T-cell (primary cell): ENCODE measurements at places on chromosomes 7 and 10.

DNA sequence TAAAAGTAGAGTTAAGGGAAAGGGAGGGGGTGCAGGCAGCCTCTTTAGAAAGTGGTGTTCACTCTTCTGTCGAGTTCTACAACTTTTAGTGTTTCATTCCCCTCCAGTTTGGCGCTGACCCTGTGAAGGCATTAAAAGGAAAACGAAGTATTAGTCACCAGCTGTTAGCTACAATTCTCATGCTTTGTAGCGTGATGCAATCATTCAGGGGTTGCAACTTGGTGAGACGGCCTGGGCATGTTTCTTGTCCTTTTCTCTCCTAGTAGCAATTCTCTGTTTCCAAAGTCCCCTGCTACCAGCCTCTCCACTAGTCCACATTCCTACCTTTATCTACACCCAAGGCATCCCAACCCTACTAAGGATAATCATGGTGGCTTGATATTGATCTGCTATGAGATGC is 33.7 kb upstream of the DGKI start:
- DNase-seq: no peak

GRCh38 chr7:99402854-99403253 is 5.5 kb downstream of the PDAP1 start:
- no peak for DNase-seq

- DNase-seq: no peak
These were observed 81.2 kb downstream of the FZD1 start for GRCh38 chr7:91345449-91345848.

GRCh38 chr7:100013328-100013676 is 2.1 kb upstream of the ZKSCAN1 start:
- no peak for DNase-seq

- DNase-seq: no peak
These were observed 20.6 kb downstream of the PAPOLB start for GRCh38 chr7:4841007-4841784.

DNA sequence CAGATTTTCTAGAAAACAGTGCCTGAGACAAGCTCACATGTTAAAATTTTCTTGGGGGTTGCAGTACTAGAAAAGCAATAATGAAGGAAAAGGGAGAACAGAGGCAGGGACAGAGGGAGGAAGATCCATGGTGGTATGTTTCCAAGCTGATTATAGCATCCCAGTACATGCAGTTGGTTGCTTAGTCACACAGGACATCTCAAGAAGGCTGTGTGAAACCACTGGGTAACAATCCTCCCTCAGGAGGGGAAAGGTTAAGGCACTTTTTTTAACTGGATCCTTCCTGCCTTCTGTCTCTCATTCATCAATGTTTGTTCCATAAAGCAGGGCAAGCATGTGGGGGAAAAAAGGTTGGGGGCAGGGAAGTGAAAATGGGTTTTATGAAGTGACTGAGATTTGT is 6.1 kb upstream of the IMMP2L start:
- DNase-seq: no peak

- DNase-seq: no peak
These were observed 106.1 kb upstream of the SP8 start for GRCh38 chr7:20892776-20893175.

GRCh38 chr7:7271094-7271874 is 88.9 kb downstream of the C1GALT1 start:
- DNase-seq: no peak

DNA sequence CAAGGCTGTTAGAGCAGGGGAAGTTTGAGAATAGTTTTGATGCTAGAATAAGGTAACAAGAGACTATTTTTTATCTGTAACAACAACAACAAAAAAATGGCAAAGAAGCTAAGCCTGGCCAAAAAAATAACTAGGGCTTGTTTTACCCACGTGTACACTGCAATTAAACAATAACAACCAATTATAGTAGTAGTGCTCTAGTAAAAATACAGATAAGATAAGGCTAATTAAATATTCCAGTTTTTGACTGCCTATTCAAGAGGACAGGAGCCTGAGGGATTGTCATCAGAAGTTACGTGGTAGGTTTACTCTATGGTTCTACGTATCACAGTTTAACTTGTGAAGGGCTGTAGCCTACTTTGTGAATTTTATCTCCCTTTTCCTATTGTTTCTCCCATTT is 29.2 kb downstream of the PCGF5 start:
- no peak for DNase-seq

DNA sequence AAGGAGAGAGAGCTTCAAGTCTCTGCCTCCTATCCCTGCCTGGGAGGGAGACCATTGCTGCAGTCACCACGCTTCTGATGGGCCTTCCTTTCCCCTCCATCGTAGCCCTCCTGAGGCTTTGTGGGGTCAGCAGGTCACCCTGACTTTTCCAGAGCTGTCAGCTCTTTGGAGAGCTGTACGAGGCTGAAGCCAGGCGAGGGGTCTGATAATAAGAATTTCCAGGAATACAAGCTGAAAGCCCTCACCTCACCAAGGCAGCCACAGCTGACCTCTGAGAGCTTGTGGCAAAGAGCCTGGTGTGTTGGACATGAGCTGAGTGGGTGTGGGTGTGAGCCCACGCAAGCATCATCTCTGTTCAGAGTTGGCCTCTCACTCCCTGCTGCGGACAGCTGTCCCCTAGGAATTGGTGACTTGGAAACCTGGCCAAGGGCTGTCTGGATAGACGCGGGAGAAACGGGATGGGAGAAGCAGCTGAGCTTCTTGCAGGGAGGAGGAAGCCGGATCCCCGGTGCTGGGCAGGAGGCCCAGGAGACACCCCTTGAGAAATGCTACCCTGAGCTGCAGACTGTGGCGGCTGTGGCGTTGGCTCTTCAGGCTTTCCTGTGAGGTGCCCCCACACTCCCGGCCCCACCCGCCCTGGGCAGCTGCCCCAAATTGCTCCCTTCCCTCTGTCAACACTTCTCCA is 122.1 kb upstream of the BTBD16 start:
- no peak for DNase-seq

DNA sequence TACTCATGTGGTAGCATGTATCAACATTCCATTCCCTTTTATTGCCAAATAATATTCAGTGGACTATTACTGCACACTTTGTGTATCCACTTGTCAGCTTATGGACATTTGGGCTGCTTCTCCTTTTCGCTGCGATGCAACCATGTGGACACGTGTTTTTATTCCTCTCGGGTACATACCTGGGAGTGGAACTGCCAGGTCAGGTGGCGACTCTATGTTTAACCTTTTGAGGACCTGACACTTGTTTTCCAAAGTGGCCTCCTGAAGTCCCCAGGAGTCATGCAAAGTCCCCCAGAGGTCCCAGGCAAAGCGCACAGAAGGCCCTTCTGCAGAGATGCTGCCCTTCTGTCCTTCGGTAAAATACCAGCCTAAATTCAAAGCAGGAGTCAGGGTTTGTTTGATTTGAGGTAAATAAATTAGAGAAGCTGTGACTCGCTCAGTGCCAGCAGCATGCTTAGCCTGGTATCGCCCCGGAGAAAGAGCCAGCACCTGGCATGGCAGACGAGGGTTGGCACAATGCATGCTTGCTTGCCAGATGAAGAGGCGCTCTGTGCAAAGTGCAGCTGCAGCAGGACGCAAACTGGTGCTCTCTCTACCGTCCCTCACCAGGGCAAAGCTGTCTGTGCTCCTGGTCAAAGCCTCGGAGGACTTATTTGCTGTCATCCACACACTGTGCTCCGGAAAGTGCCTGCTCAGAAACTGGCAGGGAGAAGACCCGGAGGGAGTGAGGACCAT is 37.8 kb downstream of the HIPK2 start:
- no peak for DNase-seq

DNA sequence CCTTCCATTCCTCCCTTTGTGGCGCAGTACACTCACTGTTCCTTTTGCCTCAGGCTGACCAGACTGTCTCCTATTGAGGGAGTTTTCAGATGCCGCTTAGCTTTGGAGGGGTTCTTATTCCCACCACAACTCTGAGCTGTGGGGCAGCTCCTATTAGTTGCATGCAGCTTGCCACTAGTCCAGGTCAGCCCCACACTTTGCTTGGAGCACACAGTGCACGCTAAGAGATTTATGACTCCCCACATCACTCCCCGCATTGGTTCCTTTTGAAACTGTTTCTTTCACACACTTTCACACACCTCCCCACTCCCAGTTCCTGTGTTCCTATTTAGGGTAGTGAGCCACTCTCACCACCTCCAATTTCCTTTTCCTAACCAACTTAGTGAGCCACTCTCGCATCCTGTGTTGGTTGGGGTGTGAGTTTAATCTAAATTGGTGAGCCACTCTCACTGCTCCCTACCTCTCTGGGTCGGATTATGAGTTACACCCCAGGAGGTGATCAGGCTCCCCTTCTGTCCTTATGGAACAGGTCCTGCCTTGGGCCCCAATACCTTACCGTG is 10.4 kb upstream of the ZNF485 start:
- no peak for DNase-seq

GRCh38 chr7:157682064-157682945 is 345.5 kb downstream of the DNAJB6 start:
- no peak for DNase-seq

DNA sequence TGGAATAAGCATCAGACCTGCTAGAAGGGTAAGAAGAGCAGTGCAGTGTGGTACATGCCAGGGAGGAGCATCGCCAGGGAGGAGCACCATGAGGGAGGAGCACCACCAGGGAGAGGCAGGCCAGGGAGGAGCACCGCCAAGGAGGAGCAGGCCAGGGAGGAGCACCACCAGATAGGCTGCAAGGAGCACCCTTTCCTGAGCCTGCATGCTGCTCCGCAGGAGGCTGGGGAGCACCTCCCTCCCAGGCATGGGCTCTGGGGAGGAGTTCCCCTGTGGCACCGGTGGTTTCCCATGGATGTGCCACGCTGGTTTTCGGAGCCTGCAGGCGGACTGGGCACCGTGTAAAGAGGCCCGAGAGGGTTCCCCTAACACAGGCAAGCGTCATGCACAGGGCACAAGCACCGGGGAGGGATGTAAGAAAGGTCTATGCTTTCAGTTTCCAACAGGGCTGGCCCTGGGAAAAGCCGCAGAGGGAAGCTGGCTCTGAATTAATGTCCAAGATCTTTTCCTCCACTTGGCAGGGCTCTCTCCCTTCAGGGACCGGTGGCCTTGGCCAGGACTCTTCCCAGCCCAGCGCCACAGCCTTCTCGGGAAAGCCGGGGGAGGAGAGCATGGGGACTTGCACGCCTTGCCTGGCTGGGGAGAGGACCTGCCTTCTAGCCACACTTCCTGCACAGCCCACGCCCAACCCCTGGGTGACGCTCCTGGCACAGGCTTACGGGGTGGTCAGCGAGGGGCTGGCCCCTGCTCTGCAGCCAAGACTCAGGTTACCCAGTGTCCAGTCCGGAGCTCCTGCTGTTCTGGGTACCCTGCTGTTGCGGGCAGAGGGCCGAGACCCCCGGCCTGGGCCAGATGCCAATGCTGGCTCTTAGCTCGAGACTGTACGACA is 11.5 kb upstream of the GPER1 start:
- no peak for DNase-seq

DNA sequence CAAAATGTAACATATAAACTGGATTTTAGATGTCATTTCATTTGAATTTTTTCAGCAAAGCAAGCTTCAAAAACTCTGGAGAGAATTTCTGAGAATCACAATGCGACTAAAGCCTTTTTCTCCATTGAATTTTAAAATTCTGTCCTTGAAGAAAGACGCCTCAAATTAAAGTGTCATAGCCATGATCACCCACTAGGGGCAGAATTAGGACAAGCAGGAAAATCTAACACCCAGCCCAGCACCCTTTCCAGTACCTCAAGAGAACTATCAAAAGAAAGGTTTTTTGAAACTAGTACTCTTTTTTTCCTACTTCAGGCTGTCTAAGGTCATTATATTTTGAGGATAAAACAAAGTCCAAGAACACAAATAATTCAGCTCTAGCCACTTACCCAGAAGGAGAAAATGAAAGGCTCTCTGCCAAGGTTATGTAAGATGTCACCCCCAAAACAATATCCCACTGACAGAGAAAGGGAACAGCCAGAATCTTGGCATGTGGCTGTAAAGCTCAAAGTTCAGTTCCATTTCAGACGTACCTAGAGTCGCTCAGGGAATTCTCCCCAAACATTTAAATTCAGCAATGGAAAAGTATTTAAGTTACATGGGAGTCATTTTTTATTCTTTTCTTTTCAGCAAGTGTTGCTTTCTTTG is 299.4 kb downstream of the SNX13 start:
- no peak for DNase-seq

DNA sequence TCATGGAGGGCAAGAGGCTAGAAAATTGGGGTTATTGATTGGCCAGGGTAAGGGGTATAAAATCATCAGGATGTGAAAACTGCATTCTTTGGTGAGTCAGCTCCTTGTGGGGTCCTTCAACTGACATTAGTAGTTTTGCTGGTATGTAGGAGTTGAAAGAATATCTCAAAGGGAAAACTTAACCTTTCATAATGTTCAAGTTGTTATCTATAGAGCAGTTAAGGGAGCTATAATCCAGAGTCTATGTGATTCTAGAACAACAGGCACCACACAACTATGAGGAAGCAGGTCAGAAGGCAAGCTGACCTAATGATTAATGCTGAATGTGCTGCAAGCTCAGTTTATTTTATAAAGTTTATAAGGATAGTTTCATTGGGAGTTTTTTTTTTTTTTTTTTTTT is 13.7 kb downstream of the PRPS1L1 start:
- DNase-seq: no peak

GRCh38 chr7:157016352-157017041 is 6.0 kb upstream of the MNX1 start:
- DNase-seq: no peak

GRCh38 chr10:24683554-24683953 is 40.1 kb downstream of the ARHGAP21 start:
- DNase-seq: no peak

- DNase-seq: no peak
These were observed 12.0 kb upstream of the RASSF4 start for GRCh38 chr10:44947371-44948152.

DNA sequence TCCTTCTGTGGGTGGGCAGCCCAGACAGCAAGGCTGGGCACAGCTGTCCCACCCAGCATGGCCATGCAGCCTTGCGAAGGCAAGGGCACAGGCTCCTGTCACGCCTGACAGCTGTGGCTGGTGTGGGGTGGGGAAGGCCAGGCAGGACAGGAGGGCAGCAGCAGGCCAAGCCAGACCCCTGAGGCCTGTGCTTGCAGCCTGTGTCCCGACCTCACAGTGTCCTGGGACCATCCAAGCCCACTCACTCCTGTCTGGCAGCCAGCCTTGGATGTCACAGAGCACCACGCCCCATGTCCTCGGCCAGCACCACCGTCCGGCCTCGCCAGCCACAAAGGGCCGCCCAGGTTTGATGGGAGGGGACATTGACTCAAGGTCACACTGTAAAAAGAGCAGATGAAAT is 85.5 kb upstream of the LRRC4 start:
- DNase-seq: no peak
